ENCODE measurements at places on chromosomes 13 and 19.

DNA sequence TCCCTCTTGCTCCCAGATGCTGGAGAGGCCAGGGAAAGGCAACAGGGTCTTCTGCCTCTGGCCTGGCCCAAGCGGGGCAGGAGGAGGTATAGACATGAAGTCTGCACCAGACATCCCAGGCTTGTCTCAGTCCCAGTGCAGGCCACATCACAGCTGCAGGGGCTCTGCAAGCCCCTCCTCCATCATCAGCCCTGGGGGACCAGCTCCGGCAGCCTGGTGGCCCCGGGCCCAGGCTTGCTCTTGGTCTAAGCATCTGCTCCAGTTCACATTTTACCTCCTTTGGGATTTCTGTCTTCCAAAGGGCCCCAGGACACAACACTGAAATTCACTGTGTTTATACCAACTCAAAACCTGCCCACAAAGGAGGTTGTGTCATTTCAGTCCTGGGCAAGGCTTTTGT, 359.4 kb downstream of the ZNF536 start:
- DNase-seq = no peak

- no peak for DNase-seq
These were observed 482.7 kb downstream of the SLITRK6 start for GRCh38 chr13:85316506-85317025.

GRCh38 chr13:51218626-51219025, 3.6 kb upstream of the FAM124A start:
- DNase-seq = no peak

DNA sequence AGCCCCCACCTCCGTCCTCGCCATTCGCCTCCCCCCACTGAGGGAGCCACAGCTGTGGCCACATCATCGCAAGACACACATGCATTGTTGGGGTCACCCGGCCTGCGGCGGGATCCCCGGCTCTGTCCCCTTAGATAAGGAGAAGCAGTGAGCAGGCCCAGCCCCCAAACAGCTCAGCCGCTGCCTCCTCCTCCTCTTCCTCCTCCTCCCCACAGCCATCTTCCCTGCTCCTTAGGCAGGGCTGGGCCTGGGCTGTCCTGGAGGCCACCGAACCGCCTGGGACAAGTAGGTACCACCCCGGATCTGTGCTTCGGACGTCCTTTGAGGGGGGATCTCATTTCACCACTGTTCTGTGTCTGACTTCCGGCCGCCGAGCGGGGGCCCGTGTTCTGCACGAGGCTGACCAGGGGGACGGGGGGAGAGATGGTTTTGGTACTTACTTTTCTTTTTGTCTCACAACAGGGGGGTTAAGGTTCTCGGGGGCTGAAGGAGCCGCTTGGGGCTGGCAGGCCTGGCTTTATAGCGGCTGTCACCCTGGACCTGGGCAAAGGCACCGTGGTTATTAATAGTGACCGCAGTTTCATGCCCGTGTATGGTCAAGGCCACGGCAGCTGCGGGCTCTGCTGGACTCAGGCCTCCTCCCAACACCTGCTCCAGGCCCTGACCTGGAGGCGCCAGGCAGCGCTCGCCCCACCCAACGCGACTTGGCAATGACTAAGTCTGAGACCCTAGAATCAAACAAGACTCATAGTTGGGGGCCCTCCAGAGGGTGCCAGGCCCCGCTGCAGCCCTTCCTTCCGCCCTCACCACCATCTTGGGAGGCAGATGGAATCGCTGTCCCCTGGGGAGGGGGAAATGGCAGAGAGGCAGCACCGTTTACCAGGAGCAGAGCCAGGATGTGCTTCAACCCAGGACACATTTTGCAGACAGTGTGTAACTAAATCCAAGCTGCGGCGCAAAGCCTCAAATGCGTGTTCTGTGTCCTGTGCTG, 18.3 kb downstream of the NMRK2 start:
- DNase-seq = no peak

- DNase-seq = no peak
These were observed 65.6 kb upstream of the KCTD15 start for GRCh38 chr19:33730858-33731607.

- DNase-seq = no peak
These were observed 13.7 kb downstream of the CHAMP1 start for GRCh38 chr13:114328034-114328433.

GRCh38 chr13:59337070-59337469, 826.7 kb downstream of the DIAPH3 start:
- DNase-seq = no peak

- DNase-seq = no peak
These were observed 47.6 kb upstream of the SPRY2 start for GRCh38 chr13:80388506-80388905.

GRCh38 chr13:75908141-75908540, 272.0 kb downstream of the LMO7 start:
- no peak for DNase-seq

DNA sequence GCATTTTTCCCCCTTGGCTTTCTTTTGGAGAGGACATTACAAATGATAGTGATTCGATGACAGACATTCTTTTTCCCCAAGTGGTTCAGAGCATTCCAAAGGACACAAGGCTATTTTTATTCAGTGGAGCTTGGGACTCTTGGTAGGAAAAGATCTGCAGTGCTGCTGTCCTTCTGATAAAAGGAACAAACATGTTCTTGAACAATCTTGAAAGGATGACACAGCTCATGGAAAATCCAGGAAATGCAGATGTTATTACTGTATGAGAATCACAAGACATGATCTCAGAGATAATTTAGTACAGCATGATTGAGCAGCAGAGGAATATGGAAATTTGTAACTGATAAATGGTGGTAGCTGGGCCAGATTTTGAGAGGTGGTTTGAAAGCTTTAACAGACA, 96.2 kb upstream of the RFC3 start:
- no peak for DNase-seq

DNA sequence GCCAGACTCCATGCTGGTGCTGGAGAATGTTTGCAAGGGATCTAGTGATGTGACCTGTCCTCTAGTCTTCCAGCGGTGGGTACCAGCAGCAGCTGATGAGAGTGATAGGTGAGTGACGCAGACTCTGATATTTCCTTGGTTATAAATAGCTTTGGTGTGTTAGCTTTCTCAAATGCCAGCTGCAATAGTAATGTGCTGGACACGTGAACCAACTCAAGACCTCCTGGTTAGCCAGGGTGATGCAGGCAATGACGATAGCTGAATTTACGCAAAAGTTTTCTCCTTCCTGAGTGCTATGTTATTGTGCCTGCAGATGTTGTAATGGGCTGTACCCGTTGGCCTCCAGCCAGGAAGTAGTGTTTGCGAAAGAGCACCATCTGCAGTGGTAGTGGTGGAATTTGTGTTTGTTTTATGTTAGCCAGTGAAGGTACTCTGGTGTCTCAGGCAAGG, 129.5 kb downstream of the CYSLTR2 start:
- no peak for DNase-seq

- DNase-seq = no peak
These were observed 3.1 kb downstream of the C19orf25 start for GRCh38 chr19:1475751-1476437.

GRCh38 chr19:2428756-2429711, 1.6 kb upstream of the TIMM13 start:
- no peak for DNase-seq

DNA sequence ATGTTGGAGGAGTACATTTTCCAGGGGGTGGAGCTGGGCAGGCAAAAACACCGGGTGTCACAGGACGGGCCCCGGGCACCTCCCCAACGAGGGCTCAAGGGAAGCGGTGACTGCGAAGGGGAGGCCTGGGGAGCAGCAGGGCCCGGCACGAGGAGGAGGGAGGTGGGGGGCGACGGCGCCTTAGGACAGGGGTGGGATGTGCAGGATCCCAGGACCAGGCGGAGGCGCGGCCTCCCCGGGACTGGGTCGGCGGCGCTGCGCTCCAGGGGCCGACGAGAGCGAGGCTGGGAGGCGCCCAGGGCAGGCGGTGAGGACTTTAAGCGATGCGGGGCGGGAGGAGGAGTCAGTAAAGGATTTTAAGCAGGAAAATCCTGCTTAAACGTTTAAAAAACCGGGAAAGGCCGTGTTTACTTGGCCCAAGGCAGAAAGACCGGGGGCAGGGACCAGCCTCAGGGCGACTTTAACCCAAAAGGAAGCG, 427 bp downstream of the ZNF160 start:
- no peak for DNase-seq

All from cortex of kidney (tissue), 1 donor.